Activated T-helper 1 cell treated with anti-CD3 and anti-CD28 coated beads, Interleukin-12 subunit alpha, Interleukin-12 subunit beta, Interleukin-2, Interleukin-4 antibody, amounts not matched to agents 30 ng/mL and 10 ng/mL and 1 ng/mL, durations not matched to agents 14 hours and 24 hours and 36 hours (primary cell): ENCODE measurements at places on chromosomes 2 and 18. TPM values are rescaled to one million over a fixed set of nuclear protein-coding genes. Genes with fewer than 3 reads are reported as not detected.

DNA sequence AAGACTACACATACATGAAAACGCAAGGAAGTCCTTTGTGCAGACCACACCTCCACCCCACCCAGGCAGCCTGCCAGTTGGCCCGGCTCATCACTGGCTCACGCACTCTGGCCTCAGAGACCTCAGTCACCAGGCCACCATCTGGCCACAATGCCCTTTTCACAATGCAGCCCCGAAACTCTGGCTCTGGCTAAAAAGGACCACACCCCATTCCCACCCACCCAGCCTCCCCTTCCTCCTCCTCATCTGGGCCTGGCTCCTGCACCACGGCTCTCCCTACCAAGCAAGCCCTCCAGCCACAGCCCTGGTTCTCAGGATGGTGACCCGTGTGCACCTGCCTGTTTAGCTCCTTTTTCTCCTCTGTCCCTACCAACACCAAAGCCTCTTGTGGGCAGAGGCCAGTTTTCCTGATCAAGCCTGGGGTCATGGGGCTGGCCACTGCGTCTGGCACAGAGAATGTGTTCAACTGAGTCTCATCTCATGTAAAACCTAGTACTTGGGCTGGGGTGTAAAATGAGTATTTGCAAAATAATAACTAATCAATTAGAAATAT, 7.4 kb downstream of the HDAC4 start:
- peaks cover 38% of the 10 kb centered on the region for H3K4me1 ChIP-seq
- peaks cover 23% of the 10 kb centered on the region for H3K36me3 ChIP-seq
- no peaks in the 10 kb centered on the region for H3K27me3 ChIP-seq

- peaks cover 9% of the 10 kb centered on the region for H3K27me3 ChIP-seq
- no peaks in the 10 kb centered on the region for H3K4me1 ChIP-seq
- no peak for DNase-seq
- H3K36me3 ChIP-seq: no peaks in the 10 kb centered on the region
- H3K27ac ChIP-seq: no peak overlapping the region
- H3K4me3 ChIP-seq: no peak overlapping the region
Observed at GRCh38 chr2:173550143-173550542, 195.5 kb downstream of the CDCA7 start.

DNA sequence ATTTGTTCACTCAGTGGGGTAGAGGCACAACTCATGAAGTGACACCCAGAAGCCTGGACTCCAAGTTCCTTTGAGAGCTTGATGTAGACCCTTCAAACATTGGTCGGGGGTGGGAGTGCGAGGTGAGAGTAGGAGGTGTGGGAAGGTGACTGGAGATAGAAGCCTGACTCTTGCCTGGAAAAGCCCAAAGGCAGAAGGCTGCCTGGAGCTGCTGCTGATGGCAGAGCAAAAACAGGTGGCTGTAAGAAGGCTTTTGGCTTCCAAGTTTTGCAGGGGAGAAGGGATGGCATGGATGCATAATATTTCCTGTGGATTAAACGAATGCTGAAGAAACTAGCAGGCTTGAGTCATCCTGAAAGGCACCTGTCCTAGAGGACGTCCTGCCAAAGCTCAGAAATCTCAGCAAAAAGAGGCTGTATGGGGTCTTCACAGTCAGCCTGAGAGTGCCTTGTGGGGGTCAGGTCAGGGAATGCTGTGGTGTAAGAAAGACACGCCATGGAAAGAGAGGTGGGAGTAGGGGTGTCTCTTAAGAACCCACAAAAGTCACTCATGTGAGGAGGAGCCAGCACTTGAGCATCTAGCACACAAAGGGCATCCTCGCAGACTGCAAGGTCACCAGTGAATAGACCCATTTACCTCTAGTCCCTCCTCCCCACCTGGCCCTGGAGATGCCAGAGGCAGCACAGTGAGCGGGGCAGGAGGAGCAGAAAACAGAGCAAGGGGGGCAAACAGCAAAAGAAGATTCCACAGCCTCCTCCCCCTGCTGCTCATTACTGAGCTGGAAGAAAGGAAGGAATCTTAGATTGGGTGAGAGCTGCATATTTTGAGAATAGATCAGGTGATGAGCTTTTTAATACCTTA, 37.5 kb downstream of the FASTKD2 start:
- no peaks in the 10 kb centered on the region for H3K36me3 ChIP-seq
- no peak overlapping the region for H3K27ac ChIP-seq
- DNase-seq: no peak
- H3K4me3 ChIP-seq: no peak overlapping the region

- peaks cover 14% of the 10 kb centered on the region for H3K36me3 ChIP-seq
- H3K27ac ChIP-seq: no peak overlapping the region
- H3K4me1 ChIP-seq: peaks cover 38% of the 10 kb centered on the region
- DNase-seq: no peak
Observed at GRCh38 chr2:128312411-128312810, 6.3 kb downstream of the HS6ST1 start.

DNA sequence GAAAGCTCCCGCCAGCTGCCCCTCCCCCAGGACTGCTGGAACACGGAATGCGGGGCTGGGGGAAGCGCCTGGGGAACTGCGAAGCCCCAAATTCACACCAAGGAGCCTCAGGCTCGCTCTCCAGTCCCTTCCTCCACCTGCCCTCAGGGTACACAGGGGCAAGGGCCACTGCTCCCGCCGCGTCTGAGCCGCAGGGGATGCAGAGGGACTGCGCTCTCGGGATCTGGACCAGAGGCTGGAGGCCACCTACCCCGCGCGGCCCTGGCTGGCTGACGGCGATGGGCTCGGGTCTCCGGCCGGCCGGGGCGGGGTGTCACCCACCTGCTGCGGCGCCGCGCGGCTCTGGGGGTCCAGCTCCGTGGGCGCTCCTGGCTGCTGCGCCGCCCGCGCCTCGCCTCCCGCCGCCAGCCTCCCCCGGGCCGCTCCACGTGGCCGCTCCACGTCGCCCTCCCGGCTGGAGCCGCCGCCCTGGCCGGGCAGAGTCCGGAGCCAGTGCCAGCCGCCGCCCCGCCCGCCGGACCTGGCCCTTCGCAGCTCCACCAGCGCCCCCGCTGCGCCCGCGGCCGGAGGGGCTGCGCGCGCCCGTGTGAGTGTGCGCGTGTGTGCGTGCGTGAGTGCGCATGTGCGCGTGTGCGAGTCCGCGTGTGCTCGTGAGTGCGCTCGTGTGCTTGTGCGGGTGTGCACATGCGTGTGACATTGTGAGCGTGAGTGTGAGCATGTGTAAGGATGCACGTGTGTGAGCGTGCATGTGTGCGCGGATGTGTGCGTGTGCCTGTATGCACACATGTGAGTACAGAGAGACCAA, at the start of gene CGREF1:
Gene CGREF1 (minus strand): TSS at position 604 of the 805 bp plus-strand sequence. CDS start 14,762 bp downstream, outside the sequence.
- H3K4me3 ChIP-seq: peak within 1 kb of the TSS; percentile 81
- peaks cover 18% of the 10 kb centered on the region for H3K4me1 ChIP-seq
- peaks cover 42% of the 10 kb centered on the region for H3K27me3 ChIP-seq
- H3K36me3 ChIP-seq: no peaks in the 10 kb centered on the region

DNA sequence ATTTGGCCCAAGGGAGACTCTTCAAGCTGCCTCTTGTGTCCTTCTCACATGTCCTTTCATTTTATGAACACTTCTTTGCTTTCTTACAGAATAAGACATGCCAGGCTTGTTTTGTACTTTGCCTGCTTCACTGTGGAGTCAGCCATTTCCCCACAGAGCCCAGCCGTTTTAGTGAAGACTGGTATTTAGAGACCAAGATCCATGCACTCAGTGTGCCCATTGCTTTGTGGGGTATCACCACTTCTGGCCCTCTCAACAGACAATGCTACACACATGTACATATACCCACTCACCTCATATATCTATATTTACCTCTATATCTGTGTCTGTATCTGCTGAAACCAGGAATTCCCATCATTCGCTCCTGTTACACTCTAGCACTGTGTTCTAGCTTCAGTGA, 74.1 kb downstream of the FARP2 start:
- H3K27me3 ChIP-seq: no peaks in the 10 kb centered on the region
- H3K36me3 ChIP-seq: peaks cover 17% of the 10 kb centered on the region
- no peak overlapping the region for H3K27ac ChIP-seq
- no peak overlapping the region for H3K4me3 ChIP-seq

DNA sequence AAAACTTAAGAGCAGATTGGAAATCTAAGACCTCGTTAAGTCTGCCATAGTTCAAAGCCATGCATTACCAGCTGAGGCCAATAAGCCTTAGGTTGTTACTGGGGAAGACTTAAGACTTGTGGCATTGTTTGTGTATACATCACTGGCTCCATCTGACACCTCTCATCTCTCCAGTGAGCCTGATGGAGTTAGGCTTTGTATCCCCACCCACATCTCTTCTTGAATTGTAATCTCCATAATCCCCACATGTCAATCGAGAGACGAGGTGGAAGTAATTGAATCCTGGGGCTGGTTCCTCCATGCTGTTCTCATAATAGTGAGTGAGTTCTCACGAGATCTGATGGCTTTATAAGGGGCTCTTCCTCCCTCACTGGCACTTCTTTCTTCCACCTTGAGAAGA, 404.6 kb downstream of the ARHGAP15 start:
- H3K36me3 ChIP-seq: peaks cover 42% of the 10 kb centered on the region
- no peak for DNase-seq
- peaks cover 7% of the 10 kb centered on the region for H3K4me1 ChIP-seq
- H3K4me3 ChIP-seq: no peak overlapping the region
- H3K27me3 ChIP-seq: no peaks in the 10 kb centered on the region

The KCNG2 gene
- not detected in 2 replicates for total RNA-seq

DNA sequence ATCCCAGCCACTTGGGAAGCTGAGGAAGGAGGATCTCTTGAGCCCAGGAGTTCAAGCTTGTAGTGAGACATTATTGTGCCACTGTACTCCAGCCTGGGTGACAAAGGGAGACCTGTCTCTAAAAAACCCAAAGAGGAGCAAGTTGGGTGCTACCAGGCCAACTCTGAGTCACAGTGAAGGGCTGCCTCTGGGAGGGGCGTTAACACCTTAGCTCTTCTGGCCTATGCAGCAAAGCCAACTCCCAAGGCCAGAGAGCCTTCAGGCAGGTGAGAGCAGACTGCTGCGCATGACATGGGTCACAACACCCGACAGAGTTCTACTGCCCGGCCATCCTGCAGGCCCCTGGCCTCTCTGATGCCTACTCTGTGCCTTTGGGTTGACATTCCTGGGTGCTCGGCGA, 32.6 kb upstream of the ATG16L1 start:
- no peaks in the 10 kb centered on the region for H3K27me3 ChIP-seq
- no peak overlapping the region for H3K4me3 ChIP-seq
- H3K36me3 ChIP-seq: no peaks in the 10 kb centered on the region
- DNase-seq: no peak
- no peak overlapping the region for H3K27ac ChIP-seq

DNA sequence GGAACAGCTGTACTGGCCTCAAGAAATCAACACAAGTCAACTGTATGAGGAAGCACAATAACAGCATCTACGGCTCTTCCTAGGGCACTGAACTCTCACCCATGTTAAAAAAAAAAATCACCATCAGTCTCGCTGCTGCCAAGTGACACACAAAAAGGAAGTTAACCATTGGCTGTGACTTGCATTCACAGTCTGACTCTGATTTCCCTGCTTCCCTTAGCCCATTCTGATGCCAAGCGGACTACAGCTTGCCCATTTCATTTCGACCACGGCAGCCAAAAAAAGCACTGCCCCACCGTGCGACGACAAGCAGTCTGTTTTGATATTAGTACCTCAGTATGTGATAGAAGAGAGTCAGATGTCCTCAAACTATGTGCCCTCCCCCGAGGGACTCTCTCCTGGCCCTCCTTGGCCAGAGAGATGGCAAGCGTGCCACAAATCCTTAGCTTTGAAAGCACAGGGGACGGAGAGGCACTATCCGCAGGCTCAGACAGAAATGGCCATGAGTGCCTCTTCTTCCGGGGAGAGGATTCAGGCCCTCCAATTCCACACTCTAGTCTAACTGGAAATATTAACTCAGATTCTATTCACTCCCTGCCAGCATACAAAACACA, 250.0 kb downstream of the TCF4 start:
- no peak for DNase-seq
- no peak overlapping the region for H3K4me3 ChIP-seq

DNA sequence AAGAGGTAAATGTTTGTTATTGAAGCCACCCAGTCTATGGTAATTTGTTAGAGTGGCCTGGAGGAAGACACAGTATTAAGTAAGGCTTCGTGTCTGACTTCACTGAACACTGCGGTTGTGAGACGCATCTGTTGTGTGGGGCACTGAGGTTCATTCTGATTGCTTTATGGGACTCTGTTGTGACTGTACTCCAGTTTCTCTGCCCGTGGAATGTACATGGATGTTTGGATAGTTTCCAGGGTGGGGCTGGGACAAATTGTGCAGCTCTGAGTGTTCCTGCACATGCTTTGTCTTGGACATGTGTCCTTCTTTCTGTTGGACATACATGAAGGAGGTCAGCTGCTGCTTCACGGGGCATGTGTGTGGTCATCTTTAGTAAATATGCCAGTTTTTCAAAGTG, 58.6 kb downstream of the ODC1 start:
- no peaks in the 10 kb centered on the region for H3K36me3 ChIP-seq
- no peak overlapping the region for H3K4me3 ChIP-seq
- no peak for DNase-seq
- peaks cover 24% of the 10 kb centered on the region for H3K4me1 ChIP-seq

The HES6 gene
- 10.3 and 11.2 TPM in 2 replicates for total RNA-seq

The WDR7 gene
- total RNA-seq: 28.4 and 32.2 TPM in 2 replicates

DNA sequence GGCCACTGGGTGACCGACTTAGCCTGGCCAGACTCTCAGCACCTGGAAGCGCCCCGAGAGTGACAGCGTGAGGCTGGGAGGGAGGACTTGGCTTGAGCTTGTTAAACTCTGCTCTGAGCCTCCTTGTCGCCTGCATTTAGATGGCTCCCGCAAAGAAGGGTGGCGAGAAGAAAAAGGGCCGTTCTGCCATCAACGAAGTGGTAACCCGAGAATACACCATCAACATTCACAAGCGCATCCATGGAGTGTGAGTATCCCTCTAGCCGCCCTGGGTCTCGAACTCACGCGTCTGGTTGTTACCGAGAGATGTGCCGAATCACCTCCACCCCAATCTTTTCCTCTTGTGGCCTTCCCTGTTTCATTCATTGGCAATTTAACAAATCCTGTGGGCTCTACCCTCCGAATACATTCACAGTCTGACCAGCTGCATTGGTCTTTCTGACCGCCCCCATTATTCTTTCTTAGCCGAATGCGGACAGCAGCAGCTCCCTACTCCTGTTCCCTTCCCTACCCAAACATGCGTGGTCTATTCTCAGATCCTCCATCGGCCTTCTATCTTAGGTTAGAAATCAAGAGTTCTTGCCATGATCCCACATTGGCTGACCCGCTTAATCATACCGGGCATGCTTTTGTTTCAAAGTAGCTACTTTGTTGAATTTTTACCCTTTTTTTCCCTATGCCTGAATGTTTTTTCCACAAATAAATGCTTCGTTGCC, 631 bp downstream of the RPL31 start:
- H3K4me1 ChIP-seq: peaks cover 54% of the 10 kb centered on the region
- peaks cover 6% of the 10 kb centered on the region for H3K27me3 ChIP-seq
- peak overlapping the region; percentile 100 for H3K4me3 ChIP-seq
- H3K27ac ChIP-seq: peak overlapping the region; percentile 95
- peaks cover 49% of the 10 kb centered on the region for H3K36me3 ChIP-seq

The PPP1R1C gene
- total RNA-seq: not detected in 2 replicates

- no peaks in the 10 kb centered on the region for H3K27me3 ChIP-seq
- peaks cover 22% of the 10 kb centered on the region for H3K4me1 ChIP-seq
- H3K36me3 ChIP-seq: peaks cover 24% of the 10 kb centered on the region
- H3K27ac ChIP-seq: no peak overlapping the region
Observed at GRCh38 chr18:79425569-79425886, 29.8 kb downstream of the NFATC1 start.

The POLR1A gene
- total RNA-seq: 69.7 and 74.6 TPM in 2 replicates

- DNase-seq: peak; percentile 7
- peaks cover 9% of the 10 kb centered on the region for H3K36me3 ChIP-seq
- H3K4me3 ChIP-seq: peak overlapping the region; percentile 81
Observed at GRCh38 chr18:35581898-35582641, 530 bp downstream of the GALNT1 start.

GRCh38 chr2:60708630-60709320, 47.3 kb upstream of the PAPOLG start:
- H3K4me3 ChIP-seq: no peak overlapping the region
- no peak for DNase-seq
- no peaks in the 10 kb centered on the region for H3K4me1 ChIP-seq
- H3K27me3 ChIP-seq: no peaks in the 10 kb centered on the region
- H3K36me3 ChIP-seq: no peaks in the 10 kb centered on the region
